Non-pigmented ciliary epithelial cell (primary cell): ENCODE measurements at places on chromosomes 2 and 18.

- DNase-seq: no peak
Measured at GRCh38 chr2:65700004-65700651, 267.7 kb upstream of the SPRED2 start.

GRCh38 chr2:209523041-209523740, 99.3 kb downstream of the MAP2 start:
- DNase-seq: no peak

DNA sequence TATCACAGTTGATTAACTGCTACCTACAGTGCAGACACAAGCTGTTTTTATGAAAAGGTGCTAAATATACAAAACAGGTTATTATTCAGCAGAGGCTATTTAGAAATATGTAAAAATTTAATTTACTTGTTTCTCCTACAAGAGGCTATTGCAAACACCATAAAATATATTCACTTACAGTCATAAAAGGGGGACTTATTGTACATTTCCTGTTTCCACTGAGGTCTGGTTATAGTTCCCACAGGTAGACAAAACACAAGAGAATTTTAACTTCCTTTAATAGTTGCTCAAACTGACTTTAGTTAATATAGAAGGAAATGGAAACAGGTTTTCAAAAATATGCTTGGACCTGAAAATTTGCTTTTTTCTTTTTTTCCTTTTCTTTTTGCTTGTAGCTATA, 40.0 kb upstream of the FRZB start:
- DNase-seq: no peak

- no peak for DNase-seq
Measured at GRCh38 chr18:50886929-50887328, 8.0 kb downstream of the ME2 start.

- DNase-seq: no peak
Measured at GRCh38 chr2:240199133-240199870, 58.8 kb upstream of the OTOS start.

DNA sequence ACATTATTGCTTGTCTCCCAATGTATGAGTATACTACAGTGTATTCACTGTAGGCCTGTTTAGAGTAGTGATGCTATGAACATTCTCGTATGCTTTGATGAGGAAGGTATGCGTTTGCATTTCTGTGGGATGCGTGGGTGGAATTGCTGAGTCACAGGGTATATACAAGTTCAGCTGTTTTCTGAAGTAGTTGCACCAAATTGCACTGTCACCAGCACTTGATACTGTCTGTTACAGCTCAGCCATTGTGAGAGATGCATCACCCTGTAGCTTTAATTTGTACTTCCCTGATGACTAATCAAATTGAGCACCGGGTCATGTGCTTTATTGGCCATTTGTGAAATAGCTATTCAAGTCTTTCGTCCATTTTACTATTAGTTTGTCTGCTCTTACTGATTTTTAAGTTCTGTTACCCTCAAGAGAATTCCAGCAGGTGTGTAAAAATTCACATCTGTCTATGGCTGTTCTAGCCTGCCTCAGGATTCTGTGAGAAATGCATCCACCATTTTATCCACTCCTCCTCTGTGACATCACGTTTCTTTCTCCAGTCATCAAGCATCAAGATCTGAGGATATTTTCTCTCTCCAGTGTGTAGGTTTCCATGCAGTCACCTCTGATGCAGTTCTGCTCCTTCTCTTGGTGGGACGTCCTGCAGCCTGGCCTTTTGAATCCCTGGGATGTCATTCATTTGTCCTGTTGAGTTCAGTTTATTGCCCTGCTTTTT, 72.5 kb downstream of the DGKD start:
- peak; percentile 97 for DNase-seq

GRCh38 chr2:237270520-237270919, 143.4 kb downstream of the COL6A3 start:
- DNase-seq: no peak

GRCh38 chr18:57435846-57436190, 644 bp downstream of the ONECUT2 start:
- no peak for DNase-seq

GRCh38 chr2:182090486-182090885, 104.8 kb downstream of the PPP1R1C start:
- DNase-seq: no peak

GRCh38 chr2:165268754-165269153, 29.5 kb downstream of the SCN2A start:
- no peak for DNase-seq

DNA sequence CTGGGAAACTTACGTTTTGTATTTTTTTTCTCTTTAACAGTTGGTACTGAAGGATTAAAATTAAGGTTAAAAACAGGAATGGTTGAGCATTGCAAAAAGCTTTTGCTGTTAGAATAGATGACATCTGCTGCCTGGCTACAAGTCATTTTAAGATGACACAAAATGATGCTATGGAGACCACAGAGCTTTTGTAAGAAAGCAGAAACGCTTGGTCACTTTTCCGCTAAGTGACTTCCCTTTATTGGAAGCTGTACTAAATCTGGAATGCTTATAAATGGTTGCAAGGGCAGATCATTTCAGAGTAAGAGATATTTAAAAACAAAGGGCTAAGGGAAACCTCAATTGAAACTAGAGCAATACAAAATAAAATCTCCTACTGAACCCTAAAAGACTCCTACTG, 544.0 kb downstream of the STK39 start:
- no peak for DNase-seq

- no peak for DNase-seq
Measured at GRCh38 chr2:71082402-71083252, 14.2 kb downstream of the NAGK start.

DNA sequence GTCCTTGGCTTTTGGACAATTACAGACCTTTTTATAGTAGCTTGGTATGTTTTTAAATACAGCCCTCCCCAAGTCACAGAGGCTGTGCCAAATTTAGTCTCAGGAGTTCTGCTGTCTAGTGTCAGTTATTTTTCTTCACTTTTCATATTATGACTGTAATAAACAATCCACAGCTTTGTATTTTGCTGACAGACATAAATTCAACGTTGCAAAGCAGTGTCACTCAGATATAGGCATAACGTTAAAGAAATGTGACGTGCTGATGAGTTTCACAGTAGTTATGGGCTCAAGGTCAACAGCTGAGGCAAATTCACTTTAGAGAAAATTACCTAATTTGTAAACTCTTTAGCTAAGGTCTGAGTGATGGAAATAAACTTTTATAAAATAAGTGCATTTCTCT, 151.6 kb downstream of the SATB2 start:
- DNase-seq: no peak

DNA sequence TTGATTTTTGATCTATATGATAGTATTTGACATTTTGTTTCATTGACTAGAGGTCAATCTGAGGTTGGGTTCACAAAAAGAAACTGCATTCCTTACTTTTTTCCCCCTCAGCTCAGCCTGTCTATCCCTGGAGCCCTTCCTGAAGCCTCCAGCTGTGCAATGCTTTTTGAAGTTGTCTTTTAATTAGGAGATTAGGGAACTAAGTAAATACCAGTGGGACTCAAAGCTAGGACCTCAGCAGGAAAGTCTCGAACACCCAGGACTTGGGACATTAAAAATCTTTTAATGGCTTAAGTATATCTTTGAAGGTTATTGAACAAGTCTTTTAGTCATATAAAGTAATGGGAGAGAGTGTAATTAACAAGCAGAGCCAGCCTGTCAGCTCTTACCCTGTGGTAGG, 220.2 kb downstream of the PDE11A start:
- no peak for DNase-seq

DNA sequence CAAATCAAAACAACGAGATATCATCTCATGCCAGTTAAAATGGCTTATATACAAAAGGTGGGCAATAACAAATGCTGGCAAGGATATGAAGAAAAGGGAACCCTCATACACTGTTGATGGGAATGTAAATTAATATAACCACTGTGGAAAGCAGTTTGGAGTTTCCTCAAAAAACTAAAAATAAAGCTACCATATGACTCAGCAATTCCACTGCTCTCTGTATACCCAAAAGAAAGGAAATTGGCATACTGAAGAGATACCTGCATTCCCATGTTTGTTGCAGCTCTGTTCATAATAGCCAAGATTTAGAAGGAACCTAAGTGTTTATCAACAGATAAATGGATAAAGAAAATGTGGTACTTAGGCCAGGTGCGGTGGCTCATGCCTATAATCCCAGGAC, 124.8 kb downstream of the MSTN start:
- DNase-seq: no peak
